ENCODE measurements at places on chromosomes 6 and 20. TPM values are rescaled to one million over a fixed set of nuclear protein-coding genes. Genes with fewer than 3 reads are reported as not detected.

Gene C20orf96
- total RNA-seq = 3.1 TPM

Gene NFS1
- total RNA-seq = 28.0 TPM

Gene MAP7
- total RNA-seq = 1.4 TPM

Gene PTCRA
- total RNA-seq = not detected

Gene SERINC1
- total RNA-seq = 253 TPM

Gene SMLR1
- not detected for total RNA-seq

Gene TFAP2D
- total RNA-seq = not detected

Gene CBLN4
- not detected for total RNA-seq

Gene FOXC1
- 1.5 TPM for total RNA-seq

Gene NKAIN4
- not detected for total RNA-seq

Gene DDRGK1
- 32.5 TPM for total RNA-seq

Gene KIF25
- not detected for total RNA-seq

Gene SPATS1
- total RNA-seq = not detected

Gene GRM4
- under 0.01 TPM for total RNA-seq

Gene B3GALT4
- total RNA-seq = 5.3 TPM

Gene ULBP1
- total RNA-seq = 0.12 TPM

Gene CDSN
- total RNA-seq = not detected

Gene HLA-DQB1
- total RNA-seq = not detected

Gene FAM217A
- total RNA-seq = not detected

Gene DNMT3B
- 7.4 TPM for total RNA-seq

Gene IL17A
- not detected for total RNA-seq

Gene PHACTR1
- total RNA-seq = 1.4 TPM

Gene SLC9A8
- total RNA-seq = 6.9 TPM

Gene ZBTB12
- 8.1 TPM for total RNA-seq

Gene DNAH8
- 0.12 TPM for total RNA-seq

Gene GTSF1L
- total RNA-seq = not detected

Gene TBC1D32
- 13.4 TPM for total RNA-seq

Gene OPRM1
- total RNA-seq = not detected

Gene PAK1IP1
- 22.2 TPM for total RNA-seq

Gene CSNK2B
- total RNA-seq = 82.2 TPM

Gene AVP
- not detected for total RNA-seq

Gene SCRT2
- total RNA-seq = not detected

Gene GPR63
- 0.44 TPM for total RNA-seq

Gene ETV7
- 0.22 TPM for total RNA-seq

Gene PCMT1
- total RNA-seq = 272 TPM

Gene GGTLC1
- total RNA-seq = not detected

Gene VSX1
- not detected for total RNA-seq

Gene CAPN11
- total RNA-seq = not detected

Gene NNAT
- 1.2 TPM for total RNA-seq

Gene COX7A2
- total RNA-seq = 289 TPM

Gene HLA-DOB
- 0.12 TPM for total RNA-seq

Gene C6orf58
- total RNA-seq = not detected

Gene MYH7B
- total RNA-seq = 0.33 TPM

Gene EEF1A2
- 0.33 TPM for total RNA-seq

Gene CLDN20
- not detected for total RNA-seq
